Amygdala (tissue), 56 donors: ENCODE measurements at places on chromosomes 6 and 20.
A peak's percentile ranks its signal among the peaks of the same experiment; 100 is the strongest.

DNA sequence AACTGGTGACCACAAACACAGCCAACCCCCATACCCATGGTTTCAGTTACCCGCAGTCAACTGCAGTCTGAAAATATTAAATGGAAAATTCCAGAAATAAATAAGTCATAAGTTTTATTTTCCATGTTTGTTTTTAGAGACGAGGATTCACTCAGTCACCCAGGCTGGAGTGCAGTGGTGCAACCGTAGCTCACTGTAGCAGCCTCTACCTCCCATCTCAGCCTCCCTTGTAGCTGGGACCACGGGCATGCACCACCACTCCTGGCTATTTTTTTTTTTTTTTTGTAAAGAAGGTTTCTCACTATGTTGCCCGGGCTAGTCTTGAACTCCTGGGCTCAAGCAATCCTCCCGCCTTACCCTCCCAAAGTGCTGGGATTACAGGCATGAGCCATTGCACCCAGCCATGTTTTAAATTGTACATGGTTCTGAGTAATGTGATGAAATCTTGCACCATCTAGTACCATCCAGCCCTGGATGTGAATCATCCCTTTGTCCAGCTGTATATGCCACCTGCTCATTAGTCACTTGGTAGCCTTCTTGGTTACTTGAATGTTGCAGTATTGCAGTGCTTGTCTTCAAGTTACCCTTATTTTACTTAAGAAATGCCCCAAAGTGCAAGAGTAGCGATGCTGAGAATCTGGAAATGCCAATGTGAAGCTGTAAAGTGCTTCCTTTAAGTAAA, 14.5 kb downstream of the CSNK2A1 start:
- no peak for DNase-seq

DNA sequence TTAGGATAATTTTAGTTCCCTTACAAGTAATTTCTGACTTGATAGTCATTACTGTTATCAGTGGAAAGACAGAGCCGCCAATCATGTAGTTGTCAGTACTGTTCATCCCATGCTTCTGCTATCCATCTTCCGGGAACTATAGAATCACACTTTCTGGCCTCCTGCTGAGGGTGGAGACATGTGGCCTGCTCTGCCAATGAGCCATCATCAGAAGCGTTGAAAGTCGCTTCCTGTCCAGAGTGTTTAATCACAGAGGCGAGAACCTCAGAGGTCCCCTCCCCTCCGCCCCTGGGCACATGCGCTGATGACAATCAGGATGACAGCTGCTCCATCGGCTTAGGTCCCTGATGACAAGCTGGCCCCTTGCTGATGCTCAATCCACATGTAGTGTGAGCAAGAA, 3.0 kb downstream of the DDO start:
- DNase-seq: no peak

DNA sequence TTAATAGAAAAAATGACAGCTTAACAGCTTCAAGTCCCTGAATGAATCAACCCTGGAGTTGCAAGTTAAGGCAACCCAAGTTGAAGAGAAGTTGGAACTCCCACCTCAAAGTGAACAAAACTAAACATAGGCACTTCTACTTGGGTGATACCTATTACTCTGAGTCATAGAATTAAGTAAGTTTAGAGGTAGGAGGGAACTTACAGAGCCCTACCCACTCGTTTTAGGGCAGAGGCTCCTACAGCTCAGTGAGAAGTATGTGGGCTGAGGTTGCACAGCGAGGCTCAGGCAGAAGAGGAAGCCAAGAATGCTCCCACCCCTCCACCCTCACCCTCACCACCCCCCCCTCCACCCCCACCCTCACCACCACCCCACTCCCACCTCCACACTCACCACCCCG, 42.2 kb downstream of the NFATC2 start:
- no peak for DNase-seq

- DNase-seq: no peak
Measured at GRCh38 chr20:15675813-15676484, 897.3 kb downstream of the KIF16B start.

- peak; percentile 43 for DNase-seq
Measured at GRCh38 chr6:30730601-30731435, 10.7 kb downstream of the TUBB start.
